Suppressor macrophage treated with lipopolysaccharide for 4 hours (primary cell): ENCODE measurements at places on chromosomes 5 and 9.

GRCh38 chr5:102625468-102625867 is 126.7 kb upstream of the SLCO6A1 start:
- DNase-seq: no peak

GRCh38 chr5:82419559-82420332 is 141.6 kb upstream of the RPS23 start:
- DNase-seq: no peak

- peak; percentile 87 for DNase-seq
These were observed at the start of gene TNFSF8 for GRCh38 chr9:114930056-114930812. TNFSF8 (minus strand) TSS chr9:114930591; CDS start chr9:114930303, 288 bp downstream.

DNA sequence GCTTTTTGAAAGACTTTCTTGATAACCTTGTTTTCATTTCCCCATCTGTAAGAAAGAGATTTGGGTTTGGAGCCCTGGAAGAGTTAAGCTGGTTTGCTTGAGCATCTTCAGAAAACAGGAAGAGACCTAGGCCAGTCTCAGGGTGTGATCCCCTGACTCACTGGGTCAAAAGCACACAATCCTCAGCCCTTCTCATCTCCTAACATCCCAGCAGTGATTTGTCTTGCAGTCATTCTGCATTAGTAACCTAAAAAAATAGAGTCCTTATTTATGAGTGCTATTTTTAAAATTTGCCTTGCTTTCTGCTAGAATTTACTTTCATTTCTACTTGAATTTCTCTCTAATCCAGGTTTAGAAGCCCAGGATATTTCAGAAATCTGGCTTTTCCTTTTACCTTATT is 16.4 kb upstream of the ARSB start:
- DNase-seq: no peak

DNA sequence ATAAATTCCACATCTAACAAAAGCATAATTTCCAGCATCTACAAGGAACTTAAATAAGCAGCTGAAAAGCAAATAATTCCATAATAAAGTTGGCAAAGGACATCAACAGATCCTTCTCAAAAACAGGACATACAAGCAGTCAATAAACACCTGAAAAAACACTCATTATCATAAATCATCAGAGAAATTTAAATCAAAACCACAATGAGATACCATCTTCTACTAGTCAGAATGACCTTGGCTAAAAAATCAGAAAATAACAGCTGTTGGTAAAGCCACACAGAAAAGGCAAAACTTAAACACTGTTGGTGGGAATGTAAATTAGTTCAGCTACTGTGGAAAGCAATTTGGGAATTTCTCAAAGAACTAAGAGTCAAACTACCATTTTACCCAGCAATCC is 1371.1 kb upstream of the ACO1 start:
- DNase-seq: no peak

- DNase-seq: no peak
These were observed 488.2 kb downstream of the NTRK2 start for GRCh38 chr9:85157772-85158171.
